ENCODE measurements at places on chromosomes 2 and 18.
A peak's percentile ranks its signal among the peaks of the same experiment; 100 is the strongest.

- DNase-seq = peak; percentile 15
Observed at GRCh38 chr2:70767699-70768589, at the start of gene ADD2. Gene ADD2, minus strand, starts transcription at chr2:70768200. Its CDS starts 61,792 bp downstream, at chr2:70706408.

- DNase-seq = no peak
Observed at GRCh38 chr2:43169099-43169945, 57.1 kb downstream of the ZFP36L2 start.

DNA sequence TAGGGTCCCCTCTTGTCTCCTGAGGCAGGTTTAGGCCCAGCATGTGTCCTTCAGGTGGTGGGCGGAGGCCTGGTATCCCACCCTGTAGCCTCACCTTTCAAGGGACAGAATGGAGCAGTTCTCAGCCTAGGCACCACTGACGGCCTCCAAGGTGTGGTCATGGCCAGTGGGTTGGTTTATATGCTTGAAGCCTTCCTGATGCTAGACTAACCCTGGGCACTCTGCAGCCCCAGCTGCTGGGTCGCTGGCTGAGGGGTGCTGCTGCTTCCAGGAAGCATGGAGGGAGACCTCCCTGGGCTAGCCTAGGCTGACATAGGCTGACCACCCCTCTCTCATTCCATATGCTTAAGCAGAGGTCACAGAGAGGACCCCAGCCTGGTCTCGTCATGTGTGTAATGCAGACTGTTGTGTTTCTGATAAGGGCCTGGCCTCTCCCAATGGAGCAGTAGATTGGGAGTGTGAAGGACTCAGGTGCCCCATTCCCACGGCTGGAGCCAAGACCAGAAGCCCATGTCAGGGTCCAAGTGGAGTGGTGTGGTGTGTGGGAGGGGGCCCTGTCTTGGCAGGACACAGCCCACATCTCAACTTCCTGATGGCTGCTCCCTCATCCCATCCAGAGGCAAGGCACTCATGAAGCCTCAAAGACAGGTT lies 206.6 kb downstream of the DYSF start:
- no peak for DNase-seq

DNA sequence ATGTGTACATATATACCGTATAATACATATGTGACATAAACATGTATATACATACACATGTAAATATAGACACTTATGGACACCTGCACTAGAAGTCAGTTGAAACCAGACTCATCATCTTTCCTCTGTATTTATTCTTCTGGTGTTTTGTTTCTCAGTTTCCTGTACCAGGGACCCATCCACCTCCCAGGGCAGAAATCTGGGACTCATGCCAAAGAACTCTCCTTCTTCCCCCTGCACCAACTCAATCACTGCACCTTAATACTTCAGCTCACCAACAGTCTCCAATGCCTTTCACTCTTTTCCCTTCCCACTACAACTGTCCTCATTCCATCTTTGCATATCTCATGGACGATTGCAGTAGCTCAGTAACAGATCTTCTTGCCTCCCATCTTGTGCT lies 428.0 kb downstream of the FBXO15 start:
- DNase-seq = no peak

DNA sequence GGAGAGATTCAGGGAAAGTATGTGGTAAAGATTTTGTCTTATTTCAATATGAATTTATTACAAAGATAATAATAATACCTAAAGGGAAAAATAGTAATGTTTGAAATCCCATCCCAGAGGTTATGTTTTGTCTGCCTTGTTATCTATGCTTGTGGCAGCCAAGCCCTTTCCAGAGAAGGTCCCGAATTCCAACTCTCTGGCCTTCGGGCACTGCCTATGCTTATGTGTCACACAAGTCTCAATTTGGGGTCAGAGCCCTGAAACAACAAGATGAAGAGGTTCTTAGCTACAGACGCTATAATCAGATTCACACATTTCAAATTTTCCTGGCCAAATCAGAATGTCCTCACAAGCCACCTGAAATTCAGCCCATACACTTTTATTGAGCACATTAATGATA lies 59.9 kb downstream of the DNER start:
- DNase-seq = no peak

GRCh38 chr2:47984041-47984440 lies 77.7 kb upstream of the FBXO11 start:
- no peak for DNase-seq

GRCh38 chr2:199136242-199136641 lies 321.5 kb downstream of the SATB2 start:
- DNase-seq = no peak

GRCh38 chr2:43084699-43085091 lies 141.7 kb downstream of the ZFP36L2 start:
- DNase-seq = no peak

GRCh38 chr2:59935005-59935404 lies 618.4 kb downstream of the BCL11A start:
- DNase-seq = no peak

DNA sequence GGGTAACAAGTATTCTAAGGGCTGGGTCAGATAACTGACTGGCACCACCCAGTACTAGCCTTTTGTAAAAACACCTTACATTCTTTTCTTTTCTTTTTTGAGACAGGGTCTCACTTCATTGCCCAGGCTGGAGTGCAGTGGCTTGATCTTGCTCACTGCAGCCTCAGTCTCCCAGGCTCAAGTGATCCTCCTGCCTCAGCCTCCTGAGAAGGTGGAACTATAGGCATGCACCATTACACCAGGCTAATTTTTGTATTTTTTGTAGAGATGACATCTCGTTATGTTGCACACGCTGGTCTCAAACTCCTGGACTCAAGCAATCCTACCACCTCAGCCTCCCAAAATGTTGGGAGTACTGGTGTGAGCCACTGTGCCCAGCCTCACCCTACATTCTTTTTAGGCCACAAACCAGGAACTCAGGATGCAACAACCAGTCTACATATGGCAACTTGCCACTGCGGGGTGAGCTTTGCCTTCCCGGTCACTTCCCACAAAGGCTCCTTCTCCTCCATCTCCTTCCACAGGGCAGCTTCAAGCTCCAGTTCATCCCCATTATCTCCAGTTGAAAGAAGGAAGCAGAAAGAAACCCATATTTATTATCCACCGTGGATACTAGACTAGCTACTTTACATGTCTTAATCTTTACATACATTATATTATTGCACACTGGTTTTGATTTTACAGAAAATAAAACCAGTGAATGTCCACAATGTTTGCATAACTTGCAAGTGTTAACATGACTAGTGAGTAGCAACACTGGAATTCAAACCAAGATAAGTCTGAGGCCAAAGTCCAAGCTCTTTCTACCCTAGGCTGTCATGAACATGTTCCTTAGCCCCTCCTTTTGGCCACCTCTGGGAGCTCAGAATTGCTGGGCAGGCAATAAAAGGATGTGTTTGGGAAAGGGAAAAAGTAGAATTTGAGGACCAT lies 23.7 kb upstream of the AP1S3 start:
- no peak for DNase-seq

- DNase-seq = no peak
Observed at GRCh38 chr2:210128961-210129360, 42.2 kb downstream of the KANSL1L start.

DNA sequence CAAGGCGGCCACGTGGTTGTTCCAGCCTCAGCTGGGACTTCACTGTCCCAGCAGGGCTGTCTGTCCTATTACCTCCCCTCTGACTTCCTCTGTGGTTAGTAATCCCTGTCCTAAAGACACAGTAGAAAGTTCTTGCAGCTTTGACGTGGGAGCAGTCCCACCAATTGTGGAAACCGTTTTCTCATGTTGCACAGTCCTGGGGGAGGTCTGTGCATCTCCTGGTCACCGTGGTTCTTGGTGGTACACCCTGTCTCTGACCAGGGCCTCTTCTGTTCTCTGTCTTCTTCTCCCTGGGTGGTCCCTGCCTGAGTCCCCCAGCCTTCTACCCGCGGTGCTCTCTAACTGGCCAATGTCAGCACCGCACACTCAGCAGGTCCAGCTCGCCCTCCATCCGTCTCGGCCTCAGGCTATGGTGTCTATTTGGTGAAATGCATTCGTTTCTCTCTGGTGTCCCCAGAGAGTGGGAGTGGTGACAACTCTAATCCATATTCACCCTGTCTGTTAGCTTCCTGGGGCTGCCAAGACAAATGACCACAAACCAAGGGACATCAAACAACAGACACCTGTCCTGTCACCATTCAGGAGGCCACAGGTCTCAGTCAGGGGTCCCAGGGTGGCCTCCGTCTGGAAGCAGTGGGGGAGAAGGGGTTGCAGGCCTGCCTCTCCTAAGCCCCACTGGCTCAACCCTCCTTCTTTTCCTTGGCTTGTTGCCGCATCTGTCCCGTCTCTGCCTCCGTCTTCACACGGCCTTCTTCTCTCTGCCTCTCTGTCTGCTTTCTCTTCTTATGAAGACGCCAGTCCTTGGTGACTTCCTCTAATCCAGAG lies 99.8 kb downstream of the SH3BP4 start:
- DNase-seq = no peak

DNA sequence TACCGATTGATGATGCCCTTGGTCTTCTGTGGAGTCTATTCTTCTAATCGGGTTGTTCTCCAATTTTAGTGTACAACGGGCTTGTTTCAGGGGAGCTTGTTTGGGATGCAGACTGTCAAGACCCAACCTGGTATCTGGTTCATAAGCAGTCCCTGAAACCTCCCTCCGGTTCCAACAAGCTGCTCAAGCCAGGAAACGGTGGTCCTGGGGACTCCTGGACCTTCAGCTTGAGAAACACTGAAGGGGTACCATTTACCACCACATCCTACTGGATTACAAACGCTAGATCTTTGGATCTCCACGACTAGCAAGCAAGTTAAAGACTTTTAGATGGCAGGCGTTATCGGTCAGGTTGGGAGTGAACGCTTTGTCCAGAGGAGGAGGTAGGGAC lies 2.0 kb downstream of the BCL2 start:
- DNase-seq = no peak

GRCh38 chr2:237154082-237154638 lies 68.5 kb downstream of the COPS8 start:
- no peak for DNase-seq

GRCh38 chr2:23183733-23184132 lies 201.2 kb upstream of the KLHL29 start:
- DNase-seq = no peak

DNA sequence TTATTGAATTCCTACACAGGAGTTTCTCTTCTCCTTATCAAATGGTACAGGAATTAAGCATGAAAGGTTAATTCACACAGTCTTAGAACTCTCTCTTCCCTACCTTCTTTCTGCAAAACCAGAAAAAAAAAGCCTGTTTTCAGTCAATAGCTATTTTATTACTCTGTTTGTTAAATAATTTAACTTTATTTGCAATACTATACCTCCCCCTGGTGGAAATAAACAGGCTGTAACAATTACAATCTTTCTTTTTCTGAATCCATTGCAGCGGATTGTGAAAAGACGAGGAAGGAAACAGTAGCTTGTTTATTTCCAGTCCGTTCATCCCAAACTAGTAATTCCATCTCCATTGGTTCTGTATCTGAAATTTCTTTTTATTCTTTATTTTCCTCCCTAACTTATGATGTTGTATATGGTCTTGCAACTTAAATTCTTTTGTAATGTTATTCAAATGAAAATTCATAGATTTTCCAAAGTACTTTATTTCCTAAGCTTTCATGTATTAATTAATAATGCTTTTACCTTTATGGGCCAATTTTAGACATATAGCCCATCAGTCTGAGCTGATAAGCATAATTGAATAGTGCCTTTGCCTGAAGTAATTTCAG lies 165.2 kb downstream of the SH3BP4 start:
- DNase-seq = no peak

- DNase-seq = no peak
Observed at GRCh38 chr2:26001743-26002351, 19.6 kb upstream of the KIF3C start.

GRCh38 chr2:15747603-15748471 lies 156.2 kb downstream of the DDX1 start:
- DNase-seq = no peak

DNA sequence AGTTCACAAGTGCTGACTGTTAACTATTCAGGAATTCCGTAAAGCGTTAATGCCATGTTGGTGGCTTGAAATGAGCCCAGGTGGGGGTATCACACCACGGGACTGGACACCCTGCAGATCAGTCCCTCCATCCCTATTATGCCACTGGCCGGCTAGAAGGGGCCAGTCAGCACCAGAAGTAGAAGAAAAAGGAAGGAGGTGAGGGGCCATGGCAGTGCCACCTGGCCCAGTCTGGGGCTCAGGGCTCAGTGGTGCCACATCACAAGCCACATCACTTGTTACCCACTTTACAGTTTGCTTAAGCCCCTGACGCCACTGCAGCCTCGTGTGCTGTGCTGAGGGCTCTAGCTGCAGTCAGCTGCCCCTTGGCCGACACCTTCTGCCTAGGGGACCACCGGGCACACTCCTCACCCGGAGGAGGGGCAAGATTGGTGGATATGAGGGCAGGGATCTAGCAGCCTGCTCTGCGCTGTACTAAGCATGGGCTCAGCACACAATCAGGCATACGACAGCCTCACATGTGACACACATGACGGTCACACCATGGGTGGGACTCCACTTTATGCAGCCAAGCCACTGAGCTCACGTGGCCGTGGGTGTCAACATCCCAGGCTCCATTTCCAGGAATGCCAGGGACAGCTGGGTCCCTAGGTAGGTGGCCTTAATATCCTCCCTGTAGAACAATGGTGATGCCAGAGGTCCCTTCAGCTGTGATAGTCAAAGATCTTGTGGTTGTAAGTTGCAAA lies 3.6 kb downstream of the LIMS2 start:
- no peak for DNase-seq

DNA sequence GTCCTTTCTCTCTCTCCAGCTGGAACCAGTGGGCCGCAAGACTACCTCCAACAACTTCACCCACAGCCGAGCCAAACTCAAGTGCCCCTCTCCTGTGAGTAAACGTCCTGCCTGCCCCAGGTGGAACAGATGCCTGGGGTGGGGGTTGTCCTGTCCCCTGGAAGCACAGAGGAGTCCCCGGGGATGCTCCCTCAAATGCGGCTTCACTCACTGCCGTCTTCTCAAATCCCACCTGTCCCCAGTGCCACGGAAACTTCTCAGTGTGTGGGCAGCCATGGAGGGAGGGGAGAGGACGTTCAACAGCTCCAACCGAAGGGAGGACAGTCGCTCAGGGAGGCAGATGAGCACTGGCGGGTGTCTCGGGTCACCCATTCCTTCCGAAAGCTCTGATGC lies 110.7 kb upstream of the PPP1CB start:
- no peak for DNase-seq

DNA sequence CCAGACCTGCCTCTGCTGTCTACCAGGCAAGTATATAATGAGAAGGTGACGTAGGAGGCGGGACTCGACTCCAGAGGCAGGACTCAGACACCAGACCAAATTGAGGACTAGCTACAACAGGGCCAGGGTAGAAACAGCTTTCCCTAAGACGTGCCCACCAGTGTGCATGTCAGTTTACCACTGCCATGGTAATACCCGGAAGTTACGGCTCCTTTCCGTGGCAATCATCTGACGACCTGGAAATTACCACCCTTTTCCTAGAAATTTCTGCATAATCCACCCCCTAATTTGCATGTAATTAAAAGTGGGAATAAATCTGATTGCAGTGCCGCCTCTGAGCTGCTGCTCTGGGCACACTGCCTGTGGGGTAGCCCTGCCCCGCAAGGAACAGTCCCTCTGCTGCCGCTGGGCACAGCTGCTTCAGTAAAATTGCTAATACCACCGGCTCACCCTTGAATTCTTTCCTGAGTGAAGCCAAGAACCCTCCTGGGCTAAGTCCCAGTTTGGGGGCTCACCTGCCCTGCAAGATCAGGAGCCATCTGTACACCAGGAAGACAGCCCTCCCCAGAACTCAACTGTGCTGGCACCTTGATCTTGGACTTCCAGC lies 59.1 kb downstream of the ODC1 start:
- no peak for DNase-seq
